Myometrial cell (primary cell): ENCODE measurements at places on chromosomes 16 and 17. TPM values are rescaled to one million over a fixed set of nuclear protein-coding genes. Genes with fewer than 3 reads are reported as not detected.

Gene SPNS3
- not detected in 2 replicates for total RNA-seq

Gene C1QTNF8
- not detected in 2 replicates for total RNA-seq

Gene KRTAP9-1
- not detected in 2 replicates for total RNA-seq

Gene EVI2A
- 3.5 and 6.0 TPM in 2 replicates for total RNA-seq

Gene GPR142
- total RNA-seq: not detected in 2 replicates

Gene ZNF423
- under 0.01 and 0.18 TPM in 2 replicates for total RNA-seq

Gene KANSL1
- total RNA-seq: 17.3 and 24.1 TPM in 2 replicates

Gene RIPOR1
- 26.8 and 37.5 TPM in 2 replicates for total RNA-seq

Gene LIMD2
- 5.5 and 8.0 TPM in 2 replicates for total RNA-seq

Gene CCDC144A
- under 0.01 and 0.71 TPM in 2 replicates for total RNA-seq

Gene CCT6B
- total RNA-seq: 0.58 and 0.89 TPM in 2 replicates

Gene SPAG7
- total RNA-seq: 60.0 and 64.9 TPM in 2 replicates

Gene CTRB2
- total RNA-seq: not detected in 2 replicates

Gene PIGS
- 57.8 and 64.9 TPM in 2 replicates for total RNA-seq

Gene KRT17
- total RNA-seq: 3.5 and 9.2 TPM in 2 replicates

Gene BFAR
- 58.0 and 74.1 TPM in 2 replicates for total RNA-seq

Gene PRSS27
- 0.29 and 0.35 TPM in 2 replicates for total RNA-seq

Gene ZNF747
- 8.7 and 14.1 TPM in 2 replicates for total RNA-seq

Gene SPNS2
- total RNA-seq: 0.18 TPM in 1 of 2 replicates, not detected in the other

Gene CEMP1
- total RNA-seq: not detected in 2 replicates

Gene ALOX12B
- not detected in 2 replicates for total RNA-seq

Gene P2RX5
- 7.8 and 11.7 TPM in 2 replicates for total RNA-seq

Gene KRTAP29-1
- not detected in 2 replicates for total RNA-seq

Gene LPO
- total RNA-seq: not detected in 2 replicates

Gene IRX3
- total RNA-seq: 0.86 TPM in 1 of 2 replicates, not detected in the other

Gene GALR2
- 0.29 and 0.53 TPM in 2 replicates for total RNA-seq

Gene ALDH3A1
- not detected in 2 replicates for total RNA-seq

Gene DNASE1L2
- total RNA-seq: 0.18 and 5.5 TPM in 2 replicates

Gene CD300A
- total RNA-seq: not detected in 2 replicates

Gene OR1F1
- not detected in 2 replicates for total RNA-seq

Gene SDR42E2
- not detected in 2 replicates for total RNA-seq

Gene COL1A1
- 2,214 and 2,222 TPM in 2 replicates for total RNA-seq

Gene NDEL1
- 58.8 and 61.7 TPM in 2 replicates for total RNA-seq

Gene PLCG2
- 0.18 and 0.29 TPM in 2 replicates for total RNA-seq

Gene GLIS2
- 6.7 and 6.9 TPM in 2 replicates for total RNA-seq

Gene KPNA2
- 180 and 198 TPM in 2 replicates for total RNA-seq

Gene DUSP3
- 37.6 and 40.9 TPM in 2 replicates for total RNA-seq

Gene KRTAP4-9
- total RNA-seq: not detected in 2 replicates

Gene FKBP10
- total RNA-seq: 319 and 330 TPM in 2 replicates

Gene VASN
- total RNA-seq: 108 and 121 TPM in 2 replicates

Gene KRTAP4-5
- total RNA-seq: not detected in 2 replicates

Gene KRTAP3-2
- total RNA-seq: not detected in 2 replicates

Gene CSH1
- not detected in 2 replicates for total RNA-seq

Gene SKAP1
- not detected in 2 replicates for total RNA-seq

Gene CCL1
- not detected in 2 replicates for total RNA-seq
